MCF 10A (cell line): ENCODE measurements at places on chromosomes 3 and 15.

GRCh38 chr3:127805026-127805753 is 17.1 kb downstream of the MGLL start:
- H3K36me3 ChIP-seq: peaks cover 6% of the 10 kb centered on the region
- DNase-seq: no peak
- no peaks in the 10 kb centered on the region for H3K27me3 ChIP-seq
- H3K4me1 ChIP-seq: peaks cover 22% of the 10 kb centered on the region
- no peak overlapping the region for H3K27ac ChIP-seq

DNA sequence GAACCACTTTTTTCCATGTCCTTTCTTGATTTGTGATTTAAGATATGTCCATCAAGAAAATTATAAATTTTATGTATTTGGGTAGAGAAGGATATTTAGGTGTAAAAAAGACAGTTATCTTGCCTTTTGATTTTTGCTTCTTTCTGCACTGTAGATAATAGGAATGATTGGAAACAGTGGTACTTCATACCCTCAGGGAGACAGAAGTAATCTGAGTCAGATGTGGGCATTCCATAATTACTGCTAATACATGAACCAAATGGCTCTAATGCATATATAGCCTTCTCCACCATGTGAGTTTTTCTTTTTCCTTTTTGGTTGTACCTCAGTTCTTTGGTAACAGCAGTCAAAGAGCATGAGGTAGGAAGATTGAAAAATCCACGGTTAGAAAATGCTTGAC is 67.2 kb downstream of the RARB start:
- H3K27me3 ChIP-seq: no peaks in the 10 kb centered on the region
- no peak overlapping the region for H3K4me3 ChIP-seq

- no peaks in the 10 kb centered on the region for H3K36me3 ChIP-seq
- DNase-seq: no peak
- H3K27ac ChIP-seq: no peak overlapping the region
- H3K4me1 ChIP-seq: peaks cover 13% of the 10 kb centered on the region
Measured at GRCh38 chr3:70000028-70000410, 486 bp downstream of the SAMMSON start.

GRCh38 chr15:43769584-43770228 is 7.1 kb downstream of the ELL3 start:
- no peak overlapping the region for H3K27ac ChIP-seq
- H3K4me3 ChIP-seq: no peak overlapping the region
- H3K4me1 ChIP-seq: peaks cover 6% of the 10 kb centered on the region
- DNase-seq: peak; percentile 66
- peaks cover 95% of the 10 kb centered on the region for H3K36me3 ChIP-seq

GRCh38 chr3:155420406-155420805 is 126.9 kb upstream of the STRIT1 start:
- no peak overlapping the region for H3K4me3 ChIP-seq
- peaks cover 17% of the 10 kb centered on the region for H3K4me1 ChIP-seq
- no peak for DNase-seq
- H3K36me3 ChIP-seq: no peaks in the 10 kb centered on the region

DNA sequence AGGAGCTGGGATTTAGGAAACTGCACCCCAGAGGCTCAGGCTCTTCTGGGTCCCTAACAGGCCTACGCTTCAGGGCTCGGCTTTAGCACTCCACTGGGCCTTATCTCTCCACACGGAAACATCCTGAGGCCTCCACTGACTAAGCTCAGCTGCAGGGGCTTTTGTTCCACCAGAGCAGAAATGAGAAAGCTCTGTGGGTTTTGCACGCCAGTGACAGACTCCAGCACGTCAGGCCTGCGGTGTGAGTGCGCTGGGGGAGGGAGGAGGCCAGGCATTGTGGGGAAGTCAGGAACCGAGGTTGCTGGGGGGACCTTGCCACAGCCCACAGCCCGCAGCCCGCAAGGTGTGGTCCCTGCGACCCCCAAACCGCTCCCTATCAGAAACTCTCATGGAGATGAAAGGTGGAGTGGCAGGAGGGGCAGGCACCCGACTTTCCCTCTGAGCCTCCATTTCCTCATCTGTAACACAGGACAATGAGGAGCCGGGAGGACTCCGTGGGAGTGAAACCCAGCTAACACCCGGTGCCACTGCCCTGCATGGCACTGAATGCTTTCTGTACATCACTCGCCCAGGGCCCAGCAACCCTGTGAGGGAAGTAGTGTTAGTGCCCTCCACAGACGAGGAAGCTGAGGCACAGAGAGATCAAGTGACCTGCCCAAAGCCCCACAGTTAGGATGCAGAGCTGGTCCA is 106.5 kb downstream of the TPRA1 start:
- DNase-seq: no peak
- H3K4me1 ChIP-seq: peaks cover 10% of the 10 kb centered on the region
- H3K36me3 ChIP-seq: no peaks in the 10 kb centered on the region
- H3K27ac ChIP-seq: no peak overlapping the region
- H3K27me3 ChIP-seq: no peaks in the 10 kb centered on the region

- peaks cover 56% of the 10 kb centered on the region for H3K4me1 ChIP-seq
- H3K36me3 ChIP-seq: no peaks in the 10 kb centered on the region
- no peaks in the 10 kb centered on the region for H3K27me3 ChIP-seq
- peak; percentile 26 for DNase-seq
- H3K4me3 ChIP-seq: no peak overlapping the region
Measured at GRCh38 chr3:101038880-101039279, 45.7 kb upstream of the ABI3BP start.

DNA sequence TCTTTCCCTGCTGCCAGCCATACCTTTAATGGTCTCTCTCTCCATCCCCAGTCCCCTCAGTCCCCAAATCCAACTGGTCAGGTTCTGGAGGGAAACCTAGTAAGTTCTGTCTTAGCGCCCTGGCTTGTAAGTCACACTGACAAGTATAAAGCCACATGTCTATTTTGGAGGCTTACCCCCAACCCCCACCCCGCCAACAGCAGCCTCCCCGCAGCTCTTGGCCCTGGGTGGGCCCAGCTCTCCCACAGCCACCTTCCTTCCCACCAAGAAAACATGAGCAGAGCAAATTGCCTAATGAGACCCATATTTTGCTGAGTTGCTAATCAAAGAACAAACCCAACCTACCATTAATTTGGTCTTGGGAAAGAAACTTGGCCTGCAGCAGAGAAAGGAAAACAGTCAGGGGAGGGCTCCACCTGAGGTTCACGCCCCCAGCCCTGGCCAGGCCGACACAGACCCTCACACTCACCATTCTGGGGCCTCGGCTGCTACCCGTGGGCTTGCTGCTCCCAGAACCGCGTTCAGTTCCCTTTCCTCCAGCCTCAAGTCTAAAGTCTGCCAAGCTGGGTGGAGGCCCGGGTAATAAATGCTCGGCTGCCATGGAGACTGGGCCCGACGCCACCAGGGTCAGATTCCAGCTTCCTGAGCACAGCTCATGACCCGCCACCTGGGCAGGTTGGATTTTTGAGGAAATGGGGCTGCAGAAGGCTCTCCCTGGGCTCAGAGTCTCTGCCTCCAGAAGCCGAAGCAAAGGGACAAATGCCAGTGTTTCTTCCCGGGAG is at the start of gene CALML4:
Gene CALML4 (minus strand): TSS at position 557 of the 782 bp plus-strand sequence. CDS start 85 bp downstream, at position 472.
- peaks cover 6% of the 10 kb centered on the region for H3K4me1 ChIP-seq
- no peak within 1 kb of the TSS for H3K4me3 ChIP-seq
- no peak within 1 kb of the TSS for H3K27ac ChIP-seq
- peaks cover 10% of the 10 kb centered on the region for H3K36me3 ChIP-seq
- H3K27me3 ChIP-seq: no peaks in the 10 kb centered on the region

- H3K36me3 ChIP-seq: peaks cover 24% of the 10 kb centered on the region
- no peaks in the 10 kb centered on the region for H3K27me3 ChIP-seq
- no peak overlapping the region for H3K27ac ChIP-seq
- H3K4me3 ChIP-seq: no peak overlapping the region
- peaks cover 19% of the 10 kb centered on the region for H3K4me1 ChIP-seq
- DNase-seq: peak; percentile 57
Measured at GRCh38 chr3:185744997-185745843, 79.6 kb downstream of the IGF2BP2 start.

- no peak overlapping the region for H3K27ac ChIP-seq
- no peaks in the 10 kb centered on the region for H3K4me1 ChIP-seq
- DNase-seq: no peak
- H3K4me3 ChIP-seq: no peak overlapping the region
- peaks cover 5% of the 10 kb centered on the region for H3K27me3 ChIP-seq
- no peaks in the 10 kb centered on the region for H3K36me3 ChIP-seq
Measured at GRCh38 chr3:30738605-30739004, 132.2 kb downstream of the TGFBR2 start.

GRCh38 chr3:43786102-43786501 is 95.4 kb downstream of the ABHD5 start:
- H3K4me1 ChIP-seq: no peaks in the 10 kb centered on the region
- H3K27me3 ChIP-seq: no peaks in the 10 kb centered on the region
- no peak overlapping the region for H3K4me3 ChIP-seq
- no peak overlapping the region for H3K27ac ChIP-seq

GRCh38 chr15:98981851-98982722 is 25.5 kb downstream of the PGPEP1L start:
- H3K4me1 ChIP-seq: peaks cover 7% of the 10 kb centered on the region
- no peaks in the 10 kb centered on the region for H3K27me3 ChIP-seq
- DNase-seq: no peak
- H3K36me3 ChIP-seq: no peaks in the 10 kb centered on the region
- H3K4me3 ChIP-seq: no peak overlapping the region

GRCh38 chr3:16671690-16672089 is 66.5 kb upstream of the DAZL start:
- peaks cover 5% of the 10 kb centered on the region for H3K36me3 ChIP-seq
- no peak overlapping the region for H3K4me3 ChIP-seq
- no peaks in the 10 kb centered on the region for H3K27me3 ChIP-seq
- no peak overlapping the region for H3K27ac ChIP-seq
- DNase-seq: no peak

GRCh38 chr3:149216193-149216869 is 5.3 kb downstream of the CP start:
- no peaks in the 10 kb centered on the region for H3K27me3 ChIP-seq
- no peak overlapping the region for H3K4me3 ChIP-seq
- no peaks in the 10 kb centered on the region for H3K36me3 ChIP-seq
- H3K4me1 ChIP-seq: no peaks in the 10 kb centered on the region
- no peak overlapping the region for H3K27ac ChIP-seq

DNA sequence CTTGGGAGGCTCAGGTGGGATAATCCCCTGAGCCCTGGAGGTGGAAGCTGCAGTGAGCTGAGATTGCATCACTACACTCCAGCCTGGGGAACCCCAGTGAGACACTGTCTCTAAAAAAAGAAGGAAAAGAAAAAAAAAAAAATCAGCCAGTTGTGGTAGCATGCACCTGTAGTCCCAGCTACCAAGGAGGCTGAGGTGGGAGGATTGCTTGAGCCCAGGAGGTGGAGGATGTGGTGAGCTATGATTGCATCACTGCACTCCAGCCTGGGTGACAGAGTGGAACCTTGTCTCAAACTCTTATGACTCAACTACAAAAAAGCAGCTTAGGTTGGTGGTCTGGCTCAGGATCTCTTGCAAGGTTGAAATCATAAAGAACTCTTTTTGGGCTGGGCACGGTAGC is 19.3 kb upstream of the GPX1 start:
- no peak overlapping the region for H3K4me3 ChIP-seq
- peak overlapping the region; percentile 70 for H3K27ac ChIP-seq
- H3K36me3 ChIP-seq: peaks cover 36% of the 10 kb centered on the region
- peak; percentile 60 for DNase-seq
- peaks cover 20% of the 10 kb centered on the region for H3K4me1 ChIP-seq

GRCh38 chr3:156471431-156471830 is 83.5 kb downstream of the SSR3 start:
- H3K4me3 ChIP-seq: no peak overlapping the region
- no peak overlapping the region for H3K27ac ChIP-seq
- H3K4me1 ChIP-seq: no peaks in the 10 kb centered on the region
- H3K27me3 ChIP-seq: peaks cover 53% of the 10 kb centered on the region
- no peaks in the 10 kb centered on the region for H3K36me3 ChIP-seq
